ENCODE measurements at places on chromosomes 16 and 17. TPM values are rescaled to one million over a fixed set of nuclear protein-coding genes. Genes with fewer than 3 reads are reported as not detected.

- H3K4me1 ChIP-seq = peaks cover 15% of the 10 kb centered on the region
- no peaks in the 10 kb centered on the region for H3K36me3 ChIP-seq
- peaks cover 18% of the 10 kb centered on the region for H3K27me3 ChIP-seq
- no peak for DNase-seq
Measured at GRCh38 chr16:2471016-2471652, at the start of gene NTN3. Gene NTN3, plus strand, starts transcription at chr16:2471297. Its CDS starts 405 bp downstream, at chr16:2471702.

- no peak overlapping the region for H3K27ac ChIP-seq
- DNase-seq = peak; percentile 60
- H3K36me3 ChIP-seq = no peaks in the 10 kb centered on the region
- H3K4me1 ChIP-seq = peaks cover 34% of the 10 kb centered on the region
- peak overlapping the region; percentile 48 for H3K4me3 ChIP-seq
- H3K27me3 ChIP-seq = no peaks in the 10 kb centered on the region
Measured at GRCh38 chr17:42682722-42683403, 532 bp downstream of the CNTNAP1 start.

- H3K4me3 ChIP-seq = no peak overlapping the region
- H3K36me3 ChIP-seq = no peaks in the 10 kb centered on the region
- no peaks in the 10 kb centered on the region for H3K27me3 ChIP-seq
- H3K27ac ChIP-seq = no peak overlapping the region
- H3K4me1 ChIP-seq = no peaks in the 10 kb centered on the region
Measured at GRCh38 chr16:57722210-57722499, 13.4 kb upstream of the KATNB1 start.

GRCh38 chr16:81491541-81492188, 47.1 kb downstream of the CMIP start:
- peaks cover 64% of the 10 kb centered on the region for H3K4me1 ChIP-seq
- peak; percentile 53 for DNase-seq
- no peak overlapping the region for H3K4me3 ChIP-seq
- peak overlapping the region; percentile 96 for H3K27ac ChIP-seq

DNA sequence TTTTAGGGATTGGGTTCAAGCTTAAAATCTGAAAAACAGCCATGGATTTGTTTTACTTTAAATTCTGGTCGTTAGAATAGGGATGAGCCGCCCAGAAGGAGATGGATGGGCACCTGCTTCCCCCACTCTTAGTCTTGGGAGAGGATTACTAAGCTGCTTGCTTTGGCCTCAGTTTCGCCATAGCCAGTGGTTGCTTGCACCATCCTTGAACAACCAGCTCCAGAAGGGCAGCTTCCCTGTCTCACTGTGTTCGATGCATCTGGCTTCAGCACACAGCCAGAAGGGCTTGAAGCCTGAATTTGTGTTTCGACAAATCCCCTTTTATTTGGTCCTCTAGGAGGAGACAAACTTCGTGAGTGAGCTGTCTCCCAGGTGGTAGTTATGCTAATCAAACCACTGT, 7.1 kb downstream of the CYB5D2 start:
- no peaks in the 10 kb centered on the region for H3K36me3 ChIP-seq
- no peak overlapping the region for H3K27ac ChIP-seq
- no peaks in the 10 kb centered on the region for H3K4me1 ChIP-seq
- no peaks in the 10 kb centered on the region for H3K27me3 ChIP-seq
- no peak for DNase-seq
- H3K4me3 ChIP-seq = no peak overlapping the region

DNA sequence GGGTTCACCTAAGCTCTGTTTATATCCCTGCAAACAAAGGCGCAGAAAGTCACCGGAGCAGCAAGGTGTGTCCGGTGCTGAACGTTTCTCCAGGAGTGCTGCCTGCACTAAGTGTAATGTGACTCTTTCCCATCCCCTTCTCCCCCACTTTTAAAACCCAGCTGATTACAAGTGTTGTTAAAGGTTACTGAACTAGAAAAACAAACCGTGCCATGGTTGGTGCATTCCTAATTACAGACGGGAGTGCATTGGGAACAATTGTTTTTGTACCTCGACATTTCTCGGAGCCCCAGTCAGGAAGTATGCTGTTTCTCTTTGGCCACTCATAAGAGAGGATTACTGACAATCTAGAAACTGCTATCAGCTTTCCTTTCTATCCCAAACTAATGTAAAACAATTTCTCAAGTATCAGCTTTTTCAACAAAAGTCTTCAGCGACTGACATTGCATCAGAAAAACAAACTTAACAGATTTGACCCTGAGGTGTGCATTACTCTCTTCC, 441.0 kb upstream of the SALL1 start:
- H3K36me3 ChIP-seq = no peaks in the 10 kb centered on the region
- no peak overlapping the region for H3K27ac ChIP-seq
- DNase-seq = no peak
- H3K4me3 ChIP-seq = no peak overlapping the region
- no peaks in the 10 kb centered on the region for H3K27me3 ChIP-seq
- no peaks in the 10 kb centered on the region for H3K4me1 ChIP-seq

DNA sequence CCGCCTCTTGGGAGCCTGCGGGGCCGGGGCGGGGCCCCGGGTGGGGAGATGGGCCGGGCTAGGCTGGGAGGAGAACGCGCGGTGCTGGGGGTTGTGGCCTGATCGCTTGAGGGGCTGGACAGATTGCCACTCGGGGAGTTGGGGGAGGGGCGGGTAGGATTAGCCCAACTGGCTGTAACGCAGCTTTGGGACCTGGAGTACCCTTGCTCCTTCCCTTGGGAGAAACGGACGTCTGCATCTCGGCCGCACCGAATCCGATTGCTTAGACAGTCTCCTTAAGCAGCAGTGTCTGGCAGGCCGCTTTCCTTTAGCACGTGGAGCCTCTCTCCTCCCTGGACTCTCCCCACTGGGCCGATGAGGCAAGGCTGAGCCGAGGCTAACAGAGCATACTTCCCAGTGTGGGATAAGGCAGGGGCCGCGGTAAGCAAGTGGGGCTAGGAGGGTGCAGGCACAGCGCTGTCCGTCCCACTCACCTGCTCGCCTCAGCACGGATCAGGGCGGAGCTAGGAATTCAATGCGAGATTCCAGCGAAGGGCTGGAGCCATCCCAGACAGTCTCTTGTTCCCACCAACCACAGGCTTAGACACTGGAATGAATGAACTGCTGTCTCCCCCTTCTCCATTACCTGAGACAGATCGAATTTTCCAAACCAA, 540 bp upstream of the ACLY start:
- H3K27me3 ChIP-seq = no peaks in the 10 kb centered on the region
- peaks cover 20% of the 10 kb centered on the region for H3K4me1 ChIP-seq
- no peak overlapping the region for H3K4me3 ChIP-seq
- H3K36me3 ChIP-seq = no peaks in the 10 kb centered on the region

DNA sequence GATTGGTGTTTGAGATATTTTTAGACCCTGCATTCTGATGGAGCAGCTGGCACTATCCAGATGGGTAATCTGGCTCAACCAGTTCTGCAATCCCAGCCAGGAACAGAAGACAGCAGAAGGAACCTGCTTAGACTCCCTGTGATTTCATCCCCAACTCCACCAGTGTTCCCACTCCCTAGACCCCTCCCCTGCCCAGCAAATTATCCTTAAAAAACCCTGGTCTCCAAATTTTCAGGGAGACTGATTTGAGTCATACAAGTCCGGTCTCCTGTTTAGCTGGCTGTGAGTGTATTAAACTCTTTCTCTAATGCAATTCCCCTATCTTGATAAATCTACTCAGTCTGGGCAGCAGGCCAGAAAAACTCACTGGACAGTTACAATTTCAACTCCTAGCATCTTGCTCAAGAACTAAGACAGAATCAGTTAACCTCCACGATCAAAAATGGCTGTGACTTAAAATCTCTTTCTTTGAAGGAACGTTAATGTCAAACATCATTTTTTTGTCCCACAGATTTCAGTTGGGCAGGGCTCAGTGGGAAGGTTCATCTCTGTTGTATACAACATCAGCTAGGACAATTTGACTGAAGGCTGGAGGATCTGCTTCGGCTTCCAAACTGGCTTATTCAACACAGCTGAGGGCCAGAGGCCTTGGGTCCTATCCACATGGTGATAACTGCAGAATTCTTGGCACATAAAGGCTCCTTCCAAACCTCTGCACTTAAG, 4.9 kb upstream of the RBL2 start:
- no peak overlapping the region for H3K27ac ChIP-seq
- no peaks in the 10 kb centered on the region for H3K36me3 ChIP-seq
- no peaks in the 10 kb centered on the region for H3K27me3 ChIP-seq
- DNase-seq = peak; percentile 10
- H3K4me1 ChIP-seq = no peaks in the 10 kb centered on the region

DNA sequence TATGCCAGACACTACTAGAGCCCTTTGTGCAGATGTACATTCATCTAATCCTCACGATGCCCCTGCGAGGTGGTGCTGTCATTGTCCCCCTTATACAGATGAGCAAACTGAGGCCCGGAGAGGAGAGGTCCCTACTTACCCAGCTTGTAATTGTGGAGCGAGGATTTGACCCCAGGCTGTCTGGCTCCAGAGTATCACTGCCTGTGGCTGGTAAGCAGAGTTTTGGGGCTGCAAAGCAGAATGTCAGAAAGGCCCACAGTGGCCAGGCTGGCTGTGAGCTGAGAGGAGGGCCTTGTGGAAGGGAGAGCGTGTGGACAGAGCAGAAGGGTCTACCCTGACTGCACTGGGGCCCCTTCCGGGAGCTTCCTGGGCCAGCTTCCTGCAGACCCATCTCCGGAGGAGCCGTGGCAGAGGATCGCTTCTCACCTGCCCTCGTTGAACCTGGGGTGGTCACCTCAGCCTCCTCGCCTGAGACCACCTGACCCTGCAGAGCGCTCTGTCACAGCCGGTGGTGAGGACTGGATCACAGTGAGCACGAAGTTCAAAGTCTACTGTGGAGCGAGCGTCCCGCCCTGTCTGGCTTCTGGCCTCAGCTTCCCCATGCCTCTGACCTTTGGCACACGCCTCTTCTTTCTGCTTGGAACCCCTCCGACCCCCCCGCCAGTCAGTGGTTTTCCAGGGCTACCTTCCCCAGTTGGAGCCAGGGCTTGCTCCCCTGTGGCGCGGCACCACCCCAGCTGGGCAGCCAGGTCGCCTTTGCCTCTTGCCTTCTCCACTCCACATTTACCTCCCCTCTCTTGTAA, 12.1 kb downstream of the CMIP start:
- no peaks in the 10 kb centered on the region for H3K27me3 ChIP-seq
- peaks cover 17% of the 10 kb centered on the region for H3K4me1 ChIP-seq
- H3K4me3 ChIP-seq = no peak overlapping the region
- DNase-seq = no peak
- H3K36me3 ChIP-seq = no peaks in the 10 kb centered on the region

- H3K36me3 ChIP-seq = peaks cover 12% of the 10 kb centered on the region
- H3K27me3 ChIP-seq = no peaks in the 10 kb centered on the region
- H3K27ac ChIP-seq = peak overlapping the region; percentile 20
Measured at GRCh38 chr16:68079626-68080344, 5.4 kb upstream of the NFATC3 start.

DNA sequence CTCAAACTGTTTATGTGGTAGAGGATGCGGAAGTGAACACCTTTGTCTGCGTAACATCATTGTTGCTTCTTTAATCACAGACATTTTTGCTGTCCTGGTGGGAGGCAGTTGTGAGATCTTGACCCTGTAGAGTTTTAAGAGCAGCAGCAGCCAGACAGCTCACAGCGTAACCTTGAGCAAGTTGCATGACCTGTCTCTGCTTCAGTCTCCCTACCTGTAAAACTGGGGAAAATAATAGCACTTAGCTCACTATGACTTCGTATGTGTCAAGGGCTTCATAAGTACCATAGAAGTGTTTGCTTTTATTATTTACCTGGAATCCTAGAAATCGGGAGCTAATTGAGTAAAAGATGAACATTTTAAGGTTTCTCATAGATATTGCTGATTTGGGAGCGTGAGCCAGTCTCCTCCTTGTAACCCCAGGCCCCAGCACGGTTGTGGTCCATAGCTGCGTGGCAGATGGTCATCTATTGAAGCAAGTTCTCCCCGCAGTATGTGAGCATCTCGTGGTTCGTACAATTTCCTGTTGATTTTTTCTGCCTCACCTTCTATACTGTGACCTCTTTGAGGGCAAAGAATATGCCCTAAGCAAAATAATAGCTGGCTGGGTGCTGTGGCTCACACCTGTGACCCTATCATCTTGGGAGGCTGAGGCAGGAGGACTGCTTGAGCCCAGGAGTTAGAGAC, 34.4 kb downstream of the GPRC5B start:
- H3K27ac ChIP-seq = no peak overlapping the region
- H3K4me1 ChIP-seq = peaks cover 8% of the 10 kb centered on the region
- no peak for DNase-seq
- H3K36me3 ChIP-seq = no peaks in the 10 kb centered on the region
- no peaks in the 10 kb centered on the region for H3K27me3 ChIP-seq
- no peak overlapping the region for H3K4me3 ChIP-seq

GRCh38 chr17:40266882-40267281, 20.8 kb upstream of the CDC6 start:
- no peak for DNase-seq
- no peaks in the 10 kb centered on the region for H3K4me1 ChIP-seq
- peaks cover 12% of the 10 kb centered on the region for H3K36me3 ChIP-seq
- H3K4me3 ChIP-seq = no peak overlapping the region

- peaks cover 17% of the 10 kb centered on the region for H3K4me1 ChIP-seq
- H3K36me3 ChIP-seq = no peaks in the 10 kb centered on the region
- H3K27me3 ChIP-seq = no peaks in the 10 kb centered on the region
- H3K27ac ChIP-seq = peak overlapping the region; percentile 56
Measured at GRCh38 chr17:65918500-65918899, 273.4 kb downstream of the CEP112 start.

DNA sequence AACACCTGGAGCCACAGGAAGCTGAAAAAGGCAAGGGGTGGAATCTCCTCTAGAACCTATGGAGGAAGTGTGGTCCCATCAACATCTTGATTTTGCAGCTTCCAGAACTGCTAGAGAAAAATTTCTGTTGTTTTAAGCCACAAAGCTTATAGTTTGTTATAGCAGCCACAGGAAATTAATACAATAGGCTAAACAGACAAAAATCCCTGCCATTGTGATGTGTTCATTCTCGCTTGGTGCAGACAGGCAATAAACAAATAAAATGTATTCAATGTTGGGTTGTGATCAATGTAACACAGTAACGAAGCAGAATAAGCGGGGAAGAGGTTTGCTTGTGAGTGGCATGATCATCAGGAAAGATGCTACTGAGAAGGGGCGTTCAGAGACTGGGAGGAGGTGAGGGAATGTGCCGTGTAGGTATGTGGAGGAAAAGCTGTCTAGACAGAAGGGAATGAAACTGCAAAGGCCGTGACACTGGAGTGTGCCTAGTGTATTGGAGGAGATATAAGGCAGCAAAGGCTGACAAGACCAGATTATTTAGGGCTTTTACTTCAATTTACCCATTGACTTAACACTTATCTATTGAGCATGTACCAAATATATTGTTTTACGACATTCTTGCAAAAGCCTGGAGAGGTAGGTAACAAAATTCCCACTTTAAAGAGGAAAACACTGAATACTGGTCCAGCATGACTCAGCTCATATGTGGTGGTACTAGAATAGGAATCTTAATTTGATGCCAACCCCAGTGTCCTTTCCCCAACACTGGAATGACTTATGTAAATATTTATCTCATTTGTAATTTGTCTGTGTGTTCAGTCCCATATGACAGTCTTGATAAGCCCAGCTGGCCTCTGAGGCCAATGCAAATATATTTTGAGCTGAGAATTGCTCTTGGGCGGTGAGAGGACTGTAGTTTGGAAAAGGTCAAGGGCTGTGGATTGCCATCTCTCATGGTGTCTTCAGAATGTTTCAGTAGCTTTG, 375.9 kb downstream of the CDH13 start:
- peaks cover 36% of the 10 kb centered on the region for H3K4me1 ChIP-seq
- H3K4me3 ChIP-seq = no peak overlapping the region
- DNase-seq = peak; percentile 88
- H3K27ac ChIP-seq = peak overlapping the region; percentile 73
- no peaks in the 10 kb centered on the region for H3K27me3 ChIP-seq

The MYO15A gene
- total RNA-seq = 0.46 TPM

The HAGH gene
- 56.4 TPM for total RNA-seq

The OR1A2 gene
- not detected for total RNA-seq

The CCDC102A gene
- total RNA-seq = 7.8 TPM

The COPZ2 gene
- 16.3 TPM for total RNA-seq

The CLEC3A gene
- not detected for total RNA-seq

The FOXN1 gene
- total RNA-seq = not detected
